ENCODE measurements at places on chromosomes 3 and 15.

DNA sequence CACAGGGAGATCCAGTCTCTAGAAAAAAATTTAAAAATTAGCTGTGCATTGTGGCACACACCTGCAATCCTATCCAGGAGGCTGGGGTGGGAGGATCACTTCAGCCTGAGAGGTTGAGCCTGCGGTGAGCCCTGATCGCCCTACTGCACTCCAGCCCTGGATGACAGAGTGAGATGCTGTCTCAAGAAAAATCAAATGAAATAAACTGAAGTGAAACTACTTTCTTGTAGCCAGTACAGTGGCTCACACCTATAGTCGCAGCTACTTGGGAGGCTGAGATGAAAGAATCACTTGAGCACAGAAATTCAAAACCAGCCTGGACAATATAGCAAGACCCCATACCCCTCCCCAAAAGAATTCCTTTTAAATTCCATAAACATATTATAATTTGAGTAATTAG lies 35.4 kb downstream of the SMARCC1 start:
- no peak for DNase-seq

DNA sequence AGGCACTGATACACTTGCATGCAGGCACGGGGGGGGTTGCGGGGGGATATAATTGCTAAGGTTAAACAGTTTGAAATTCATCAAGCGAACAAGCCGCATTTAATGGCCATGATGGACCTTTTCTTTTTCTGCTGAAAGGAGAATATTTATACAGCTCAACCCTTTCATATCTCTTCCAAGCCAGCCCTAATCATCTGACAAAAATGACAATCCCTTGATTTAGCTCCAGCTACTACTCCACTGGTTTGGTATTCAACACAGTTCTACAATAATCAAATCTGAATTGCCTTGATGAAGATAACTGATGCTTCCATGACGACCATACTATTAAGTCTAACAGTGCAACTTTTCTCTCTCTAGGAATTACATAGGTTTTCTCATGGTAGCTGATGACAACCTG lies 374.9 kb downstream of the PLCL2 start:
- no peak for DNase-seq

GRCh38 chr3:41363830-41364523 lies 164.7 kb downstream of the CTNNB1 start:
- no peak for DNase-seq

- no peak for DNase-seq
Observed at GRCh38 chr3:108409800-108410178, 100.6 kb downstream of the MYH15 start.

DNA sequence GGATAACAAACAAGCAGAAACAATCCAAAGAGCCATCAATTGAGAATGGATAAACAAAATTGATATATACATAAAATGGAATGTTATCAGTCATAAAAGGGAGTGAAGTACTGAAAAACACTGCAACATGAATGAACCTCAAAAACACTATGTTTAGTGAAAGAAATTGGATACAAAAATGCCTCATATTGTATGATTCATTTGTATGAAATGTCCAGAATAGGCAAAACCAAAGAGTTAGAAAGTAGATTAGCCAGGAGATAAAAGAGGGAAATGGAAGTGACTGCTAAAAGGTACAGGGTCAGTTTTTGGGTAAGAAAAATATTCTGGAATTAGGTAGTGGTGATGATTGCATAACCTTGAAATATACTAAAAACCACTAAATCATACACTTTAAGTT lies 9.8 kb upstream of the SLC25A36 start:
- DNase-seq, result no peak

DNA sequence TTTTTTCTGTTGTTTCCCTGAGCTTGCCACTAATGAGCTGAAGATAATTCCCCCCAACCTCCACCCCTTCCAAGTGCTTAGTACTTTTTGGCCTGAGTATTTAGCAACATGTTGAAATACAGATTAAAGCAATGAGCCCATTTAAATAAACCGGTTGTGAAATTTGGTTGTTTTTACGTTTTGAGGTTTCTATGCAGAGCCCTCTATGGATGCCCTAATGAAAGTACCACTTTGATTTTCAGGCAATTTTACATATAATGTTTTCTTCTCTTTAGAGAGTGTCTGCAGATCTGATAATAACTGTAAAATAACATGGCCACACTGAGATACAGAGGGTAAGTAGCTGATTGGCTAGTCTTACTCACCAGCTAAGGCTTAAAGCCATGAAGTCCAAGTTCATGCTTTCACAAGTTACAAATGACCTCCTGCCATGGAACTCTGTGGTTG lies 139.4 kb upstream of the SLC7A14 start:
- DNase-seq, result no peak

DNA sequence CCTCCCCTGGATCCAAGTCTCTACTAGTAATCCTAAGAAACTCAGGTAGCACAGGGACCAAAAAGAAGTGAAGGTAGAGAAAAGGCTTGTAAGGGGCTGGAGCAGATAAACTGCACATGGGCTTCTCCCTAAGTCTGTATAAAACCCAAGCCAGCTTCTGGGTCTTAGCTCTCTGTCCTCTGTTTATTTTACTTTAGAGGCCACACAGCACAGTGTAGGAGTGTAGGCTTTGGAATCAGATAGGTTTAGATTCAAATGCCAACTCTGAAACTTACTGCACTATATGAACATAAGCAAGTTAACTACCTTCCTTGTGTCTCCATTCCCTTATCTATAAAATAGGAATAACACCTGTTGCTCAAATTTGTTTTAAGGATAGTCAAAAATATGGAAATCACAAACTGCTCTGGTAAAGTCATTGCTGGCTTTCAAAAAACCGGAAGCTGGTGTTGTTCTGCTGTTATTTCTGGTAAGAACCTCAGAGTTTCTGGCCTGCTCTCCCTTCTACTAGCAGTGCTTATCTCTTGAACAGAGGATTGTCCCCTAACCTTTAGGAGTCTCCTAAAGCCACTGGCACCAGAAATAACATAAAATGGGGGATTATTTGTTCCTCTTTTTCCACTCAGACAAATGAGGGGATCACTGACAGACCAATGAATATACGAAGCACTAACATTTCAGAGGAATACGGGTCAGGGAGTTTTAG lies 33.8 kb downstream of the PIK3R4 start:
- DNase-seq, result no peak

DNA sequence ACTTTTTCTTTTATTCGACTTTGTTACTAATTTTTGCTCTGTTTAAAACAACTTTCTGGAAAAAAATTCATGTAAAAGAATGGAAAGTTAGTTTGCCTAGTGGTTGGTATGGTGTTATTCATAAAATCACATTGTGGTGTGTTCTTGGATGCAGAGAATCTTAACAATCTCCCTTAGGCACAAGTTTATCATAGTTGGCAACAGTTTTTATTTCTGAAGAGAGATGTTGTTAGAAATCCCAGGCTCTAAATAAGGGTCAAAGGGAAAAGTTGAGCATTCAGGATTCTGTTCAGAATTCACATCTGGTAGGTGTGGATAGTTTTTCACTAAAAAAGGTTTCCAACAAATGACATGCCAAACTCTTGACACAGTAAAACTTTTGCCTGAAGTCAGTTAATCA lies 6.4 kb downstream of the DUT start:
- no peak for DNase-seq

DNA sequence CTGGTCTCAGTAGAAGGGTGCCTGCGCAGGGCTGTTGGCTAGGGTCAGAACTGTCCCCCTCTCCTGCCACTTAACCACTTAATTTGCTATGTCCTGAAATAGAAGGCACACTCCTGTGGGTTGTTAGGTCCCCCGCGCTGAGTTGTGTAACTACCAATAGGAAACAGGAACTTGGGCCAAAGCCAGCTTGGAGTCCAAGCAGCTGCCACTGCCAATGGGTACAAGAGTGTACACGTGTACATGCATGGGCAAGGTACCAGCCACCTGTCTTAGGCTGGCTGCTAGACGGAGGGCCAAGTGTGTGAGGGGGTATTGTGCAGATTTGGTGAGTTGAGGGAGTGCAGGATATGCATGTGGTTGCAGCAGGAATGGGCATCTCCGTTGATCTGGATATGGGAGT lies 29.7 kb upstream of the POLG start:
- no peak for DNase-seq

DNA sequence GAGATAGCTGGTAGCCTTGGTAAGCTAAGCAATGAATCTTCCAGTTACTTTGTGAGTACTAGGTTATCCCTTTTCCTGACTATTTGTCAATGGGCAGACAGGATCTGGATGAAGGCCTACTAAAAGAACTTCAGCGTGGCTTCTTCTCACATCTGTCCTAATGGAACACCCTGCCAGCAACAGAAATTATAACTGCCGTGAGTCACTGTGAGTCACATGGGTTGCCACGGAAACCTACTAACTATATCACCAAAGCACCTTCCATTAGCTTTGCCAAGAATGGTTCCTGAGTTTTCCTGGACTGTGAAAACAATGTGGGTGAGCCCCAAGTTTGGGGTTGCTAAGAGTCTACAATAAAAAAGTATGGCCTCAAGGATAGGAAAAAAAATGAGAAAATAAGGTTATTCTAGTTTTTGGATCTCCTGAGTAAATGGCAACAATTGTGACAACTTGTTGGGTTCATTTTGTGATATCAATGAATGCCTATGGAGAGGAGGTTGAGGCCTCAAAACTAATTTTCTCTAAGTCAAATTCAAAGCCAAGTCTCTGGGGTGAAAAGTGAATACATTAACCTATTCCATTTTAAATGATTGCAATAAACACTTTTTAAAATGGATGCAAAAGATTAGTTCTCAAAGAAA lies 195.1 kb upstream of the ICE2 start:
- DNase-seq, result no peak

GRCh38 chr3:160135851-160136250 lies 89.4 kb upstream of the C3orf80 start:
- no peak for DNase-seq

DNA sequence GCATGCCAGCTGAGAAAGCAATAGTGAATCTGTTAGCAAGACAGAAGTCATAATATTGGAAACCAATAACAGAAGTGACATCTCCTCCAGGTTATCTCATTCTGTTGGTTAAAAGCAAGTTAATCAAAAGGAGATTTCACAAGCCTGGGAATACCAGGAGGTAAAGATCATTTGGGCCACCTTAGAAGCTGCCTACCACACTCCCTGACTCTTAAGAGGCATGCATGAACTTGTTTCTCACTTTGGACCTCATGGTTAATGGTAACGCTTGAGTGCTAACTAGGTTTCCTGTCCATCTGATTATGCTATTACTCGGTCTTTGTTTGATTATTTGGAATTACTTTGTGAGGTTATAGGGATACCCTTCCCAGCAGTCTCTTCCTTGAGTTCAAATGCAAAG lies 650.8 kb upstream of the SGO1 start:
- no peak for DNase-seq

- DNase-seq, result no peak
Observed at GRCh38 chr3:62718515-62719320, 156.5 kb downstream of the CADPS start.

DNA sequence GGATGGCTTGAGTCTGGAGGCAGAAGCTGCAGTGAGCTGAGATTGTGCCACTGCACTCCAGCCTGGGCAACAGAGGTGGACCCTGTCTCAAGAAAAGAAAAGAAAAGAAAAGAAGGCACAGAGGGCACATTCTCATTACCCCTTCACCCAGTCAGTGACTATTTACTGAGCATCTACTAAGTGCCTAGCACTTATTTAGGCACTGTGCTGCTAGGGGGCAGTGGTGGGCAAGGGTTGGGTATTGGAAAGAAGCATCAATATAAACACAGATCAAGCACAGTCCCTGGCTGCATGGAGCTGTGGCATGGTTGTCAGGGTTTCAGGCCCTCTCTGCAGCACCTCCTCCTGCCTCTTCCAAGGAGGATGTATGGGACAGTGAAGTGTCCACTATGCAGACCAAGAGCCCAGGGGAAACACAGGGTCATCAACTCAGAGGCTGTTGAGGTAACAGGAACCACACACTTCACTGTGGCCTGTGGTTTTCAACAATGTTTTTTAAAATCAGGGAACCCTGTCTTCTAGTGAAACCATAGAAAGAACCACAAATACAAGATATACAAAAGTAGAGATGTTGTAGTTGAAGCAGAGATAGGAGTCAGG lies 138.5 kb downstream of the RAB11A start:
- no peak for DNase-seq

DNA sequence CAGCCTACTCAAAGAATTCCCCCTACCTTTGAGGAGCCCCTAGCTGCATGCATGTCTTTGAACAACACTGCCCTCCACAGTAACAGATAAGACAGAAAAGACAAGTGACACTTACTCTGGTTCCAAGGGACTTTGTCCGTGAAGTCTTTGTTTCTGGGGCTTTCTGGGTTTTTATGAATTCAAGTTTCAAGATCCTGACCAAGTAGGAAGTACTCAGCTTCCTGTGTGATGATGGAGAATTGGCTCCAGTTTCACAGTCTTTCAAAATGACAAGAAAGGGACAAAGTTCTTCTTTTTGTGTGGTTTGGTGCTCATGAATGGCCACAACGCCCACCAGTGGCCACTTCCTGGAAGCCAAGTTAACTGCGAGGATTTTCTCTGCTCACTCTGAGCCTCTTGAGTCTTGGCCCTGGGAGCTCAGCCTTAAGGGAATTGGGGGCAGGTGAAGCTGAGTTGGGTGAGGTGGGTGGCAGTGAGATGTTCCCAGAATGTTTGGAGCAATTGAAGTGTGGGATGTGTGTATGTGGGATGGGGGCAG lies at the start of gene CCR1:
Gene CCR1, minus strand, starts transcription at position 147 of the 538 bp plus-strand sequence. CDS start 4,000 bp downstream, outside the sequence.
- DNase-seq, result no peak

GRCh38 chr3:23993556-23994243 lies 48.6 kb downstream of the NR1D2 start:
- DNase-seq, result no peak

DNA sequence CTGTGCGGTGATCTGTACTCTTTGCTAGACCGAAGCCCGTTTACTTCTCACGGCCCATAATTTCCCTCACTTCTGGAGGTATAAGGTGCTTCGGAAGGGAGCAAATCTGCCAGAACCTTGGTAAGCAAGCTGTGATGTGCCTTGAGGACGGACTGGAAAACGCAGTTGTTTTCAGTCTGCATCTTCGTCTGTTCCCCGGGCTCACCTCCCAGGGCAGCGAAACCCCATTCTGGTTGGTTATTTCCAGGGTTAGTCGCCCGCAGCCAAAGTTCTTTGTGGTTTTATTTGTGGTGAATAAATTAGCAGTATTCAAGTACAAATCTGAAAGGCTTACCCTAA lies 401 bp downstream of the RAMAC start:
- no peak for DNase-seq

GRCh38 chr3:176739159-176739558 lies 458.1 kb downstream of the TBL1XR1 start:
- DNase-seq, result no peak

DNA sequence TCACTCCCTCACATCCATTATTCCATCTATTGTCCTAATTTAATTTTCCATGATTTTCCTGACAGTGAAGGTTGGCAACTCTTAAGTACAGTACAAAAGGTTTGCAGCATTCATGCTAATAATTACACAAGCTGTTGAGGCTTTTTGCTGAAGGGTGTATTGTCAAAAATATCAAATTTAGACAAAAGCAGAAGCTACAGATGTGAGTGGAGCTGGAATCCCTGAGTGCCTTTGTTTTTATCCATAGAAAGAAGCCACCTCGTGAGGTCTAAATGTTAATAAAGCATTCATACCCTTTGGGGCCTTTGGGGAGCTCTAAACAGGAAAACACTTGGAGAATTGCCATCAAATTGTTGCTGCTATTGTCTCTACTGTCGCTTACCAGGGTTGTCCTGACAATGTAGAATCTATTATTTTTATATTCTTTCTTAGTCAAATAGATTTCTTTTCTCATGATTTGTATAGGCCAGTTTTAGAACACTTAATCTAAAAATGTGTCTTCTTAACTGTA lies 185.8 kb upstream of the ROBO1 start:
- DNase-seq, result no peak

- DNase-seq, result no peak
Observed at GRCh38 chr3:111324645-111325044, 217.4 kb upstream of the CD96 start.
